Activated T-helper 17 cell treated with anti-CD3 and anti-CD28 coated beads, Interleukin-2, amount 50 U/mL, for 72 hours (primary cell): ENCODE measurements at places on chromosomes 11 and 22.

DNA sequence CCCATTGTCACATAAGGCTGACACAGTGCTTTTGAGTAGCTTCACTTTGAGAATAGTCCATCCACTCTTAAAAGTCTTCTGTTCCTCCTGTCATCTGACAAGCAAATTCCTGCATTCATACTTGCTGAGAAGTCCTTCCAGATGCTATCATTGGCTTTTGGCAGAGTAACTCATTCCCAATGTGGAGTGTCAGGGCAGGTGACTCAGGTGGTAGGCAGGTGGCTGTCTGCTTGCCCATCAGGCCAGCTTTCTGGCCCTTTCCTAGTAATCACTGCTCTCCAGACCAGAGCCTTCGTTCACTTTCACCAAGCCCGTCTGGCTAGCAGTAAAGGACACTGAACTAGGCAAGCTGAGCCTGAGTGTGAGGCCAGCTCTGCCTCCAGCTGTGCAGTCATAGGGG is 162.5 kb upstream of the CCDC90B start:
- no peak for ATAC-seq

GRCh38 chr11:15829312-15829711 is 527.0 kb downstream of the SOX6 start:
- no peak for ATAC-seq

DNA sequence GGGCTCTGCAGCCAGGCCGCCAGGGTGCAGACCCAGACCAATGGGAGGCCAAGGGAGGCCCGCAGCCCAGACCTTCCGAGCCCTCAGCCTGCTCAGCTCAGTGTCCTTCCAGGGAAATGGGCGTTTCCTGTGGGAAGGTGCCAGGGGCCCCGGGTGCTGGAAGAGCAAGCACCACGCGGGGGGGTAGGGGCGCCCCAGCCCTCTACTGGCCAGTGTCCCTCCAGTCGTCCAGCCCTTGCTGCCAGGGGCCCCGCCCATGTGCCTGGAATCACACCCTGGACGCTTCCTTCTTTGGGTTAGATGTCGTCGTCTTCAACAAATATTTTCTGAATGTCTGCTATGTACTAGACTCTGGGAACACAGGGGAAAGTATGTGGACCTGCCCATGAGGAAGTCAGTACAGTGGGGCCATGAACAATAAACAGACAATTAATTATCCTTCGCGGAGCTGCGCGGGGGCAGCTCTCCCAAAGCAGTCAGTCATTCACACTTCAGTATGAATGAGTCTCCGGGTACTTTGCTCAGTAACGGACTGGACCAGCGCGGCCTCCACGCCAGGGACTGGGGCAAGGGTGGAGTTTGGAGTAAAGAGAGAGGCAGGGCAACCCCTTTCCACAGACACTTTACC is 60.2 kb downstream of the CDKN1C start:
- ATAC-seq = no peak

GRCh38 chr22:37240240-37240940 is 3.7 kb downstream of the RAC2 start:
- ATAC-seq = no peak

GRCh38 chr11:15208378-15209222 is 93.9 kb downstream of the INSC start:
- ATAC-seq = peak; percentile 85
